T-helper 1 cell treated with Interleukin-12 subunit alpha and Interleukin-12 subunit beta and Interleukin-4 antibody, amounts not matched to agents 30 ng/mL and 1 ng/mL, for 36 hours (primary cell): ENCODE measurements at places on chromosomes 16 and 17. TPM values are rescaled to one million over a fixed set of nuclear protein-coding genes. Genes with fewer than 3 reads are reported as not detected.

EVI2B gene
- total RNA-seq, result 54.8 and 56.6 TPM in 2 replicates

SETD6 gene
- 14.0 and 20.9 TPM in 2 replicates for total RNA-seq

FBXO31 gene
- 33.0 and 33.8 TPM in 2 replicates for total RNA-seq

TNK1 gene
- total RNA-seq, result 1.1 and 1.4 TPM in 2 replicates

TNFRSF13B gene
- not detected in 2 replicates for total RNA-seq

OR4D1 gene
- 0.47 and 0.66 TPM in 2 replicates for total RNA-seq

NUFIP2 gene
- 75.4 and 79.1 TPM in 2 replicates for total RNA-seq
